ENCODE measurements at places on chromosomes 2 and 18.

- DNase-seq = no peak
Observed at GRCh38 chr2:209189893-209190292, 234.0 kb upstream of the MAP2 start.

- DNase-seq = no peak
Observed at GRCh38 chr2:402721-403120, 114.8 kb upstream of the ALKAL2 start.

DNA sequence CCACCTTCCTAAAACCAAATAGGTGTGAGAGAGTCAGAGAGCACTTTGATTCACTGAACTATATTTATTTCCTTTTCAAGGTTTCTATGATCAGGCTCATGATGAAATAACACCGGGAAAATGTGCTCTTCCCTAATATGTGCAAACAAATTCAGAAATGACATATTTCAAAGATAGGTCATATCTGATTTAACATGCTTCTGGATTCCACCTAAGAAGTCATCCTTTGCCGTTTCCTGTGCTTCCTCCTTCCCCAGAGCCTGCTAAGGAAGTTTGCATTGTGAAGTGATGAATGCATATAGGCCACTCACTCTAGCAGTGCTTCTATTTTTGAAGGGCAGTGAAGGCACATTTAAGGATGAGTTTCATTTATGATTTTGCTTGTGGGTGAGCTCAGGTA lies 327.6 kb downstream of the TDRD15 start:
- DNase-seq = no peak

DNA sequence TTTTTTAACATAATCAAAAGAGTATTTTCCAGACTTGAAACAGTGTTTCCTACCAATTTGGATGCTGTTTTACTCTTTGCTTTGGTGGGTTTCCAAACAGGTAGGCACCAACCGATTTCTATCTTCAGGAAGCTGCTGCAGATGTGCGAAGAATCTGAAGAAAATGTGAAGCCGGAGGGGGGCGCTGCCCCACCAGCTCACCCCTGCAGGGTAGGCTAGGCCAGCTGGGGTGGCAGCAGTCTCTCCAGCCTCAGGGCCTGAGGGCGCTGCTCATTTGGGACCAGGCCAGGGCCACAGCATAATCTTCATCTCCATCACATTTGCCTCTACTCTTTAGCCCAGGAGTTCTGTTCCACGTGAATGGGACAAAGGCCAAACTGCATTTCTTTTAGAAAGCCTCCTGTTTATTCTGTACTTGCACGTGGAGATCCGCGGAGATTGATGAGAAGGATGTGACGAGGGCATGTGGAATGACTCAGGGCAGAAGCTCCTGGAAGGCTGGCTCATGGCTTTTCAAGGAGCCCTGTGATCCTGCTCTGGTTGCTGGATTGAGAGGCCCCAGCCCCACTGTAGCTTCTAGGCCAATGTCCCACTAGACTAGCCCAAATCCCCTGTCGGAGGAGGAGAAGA lies 84.2 kb upstream of the FAM136A start:
- no peak for DNase-seq

- DNase-seq = no peak
Observed at GRCh38 chr2:107602801-107603200, 223.9 kb upstream of the RGPD4 start.

GRCh38 chr2:233758849-233759248 lies 1.2 kb upstream of the UGT1A1 start:
- DNase-seq = no peak

- no peak for DNase-seq
Observed at GRCh38 chr2:228064024-228064423, 117.5 kb downstream of the SPHKAP start.

- DNase-seq = no peak
Observed at GRCh38 chr2:37711308-37711731, 39.9 kb upstream of the CDC42EP3 start.

DNA sequence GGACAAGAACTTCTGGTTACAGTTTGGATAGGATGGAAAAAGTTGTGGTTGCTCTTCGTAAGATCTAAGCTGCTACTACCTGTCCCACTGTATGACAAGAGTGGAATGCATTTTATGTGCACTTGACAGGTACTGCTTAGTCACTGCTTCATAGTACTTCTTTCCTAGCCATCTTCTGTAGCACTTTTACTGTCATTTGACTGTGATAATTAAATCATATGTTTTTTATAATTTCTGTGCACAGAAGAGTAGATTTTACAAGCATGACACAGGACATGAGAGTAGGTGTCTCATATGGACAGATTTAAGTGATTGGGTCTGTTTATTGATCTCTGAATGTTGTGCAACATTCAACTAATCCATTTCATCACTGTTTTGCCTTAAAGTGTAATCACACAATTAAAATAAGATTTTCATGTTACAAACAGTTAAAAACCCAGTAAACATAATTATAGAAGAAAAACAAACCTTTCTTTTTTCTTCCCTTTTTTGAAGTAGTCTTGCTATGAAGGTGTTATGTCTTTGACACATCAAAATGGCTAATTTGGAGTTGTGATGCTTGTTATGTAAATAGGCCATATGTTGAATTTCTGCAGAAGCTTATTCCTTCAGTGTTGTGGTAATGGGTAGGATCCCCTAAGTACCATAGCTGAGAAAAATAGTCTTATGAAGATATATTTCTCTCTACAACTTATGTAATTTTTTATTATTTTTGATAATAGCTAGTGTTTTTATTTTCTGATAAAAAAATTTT lies 3.0 kb downstream of the SPATS2L start:
- no peak for DNase-seq

Measured in stimulated activated CD8-positive, alpha-beta memory T cell treated with anti-CD3 and anti-CD28 coated beads, Interleukin-2, amount 100 ng/mL, for 48 hours (primary cell).